ENCODE measurements at places on chromosomes 1 and 21.

- DNase-seq = no peak
These were observed 119.4 kb upstream of the F3 start for GRCh38 chr1:94660994-94661393.

DNA sequence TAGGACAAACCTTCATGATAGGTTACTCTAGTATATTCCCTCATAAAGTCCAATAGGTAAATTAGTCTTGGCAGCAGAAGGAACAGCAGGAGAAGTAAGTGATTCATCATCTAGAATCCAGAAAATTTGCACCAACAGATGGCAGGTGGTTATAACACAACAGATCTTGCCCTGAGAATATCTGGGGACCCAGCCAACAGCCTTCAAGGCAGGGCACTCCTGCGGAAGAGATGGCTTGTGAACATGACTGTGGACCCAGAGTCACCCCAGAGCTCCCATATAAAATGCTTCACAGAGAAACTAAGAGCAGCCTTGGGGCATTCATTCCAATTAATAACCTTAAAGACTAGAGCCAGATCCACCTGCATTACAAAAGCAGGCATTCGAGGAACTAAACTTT, 7.9 kb upstream of the PLA2G2C start:
- DNase-seq = no peak

GRCh38 chr1:93537924-93538323, 90.0 kb downstream of the FNBP1L start:
- no peak for DNase-seq

GRCh38 chr1:1262071-1262470, 11.6 kb downstream of the UBE2J2 start:
- no peak for DNase-seq

DNA sequence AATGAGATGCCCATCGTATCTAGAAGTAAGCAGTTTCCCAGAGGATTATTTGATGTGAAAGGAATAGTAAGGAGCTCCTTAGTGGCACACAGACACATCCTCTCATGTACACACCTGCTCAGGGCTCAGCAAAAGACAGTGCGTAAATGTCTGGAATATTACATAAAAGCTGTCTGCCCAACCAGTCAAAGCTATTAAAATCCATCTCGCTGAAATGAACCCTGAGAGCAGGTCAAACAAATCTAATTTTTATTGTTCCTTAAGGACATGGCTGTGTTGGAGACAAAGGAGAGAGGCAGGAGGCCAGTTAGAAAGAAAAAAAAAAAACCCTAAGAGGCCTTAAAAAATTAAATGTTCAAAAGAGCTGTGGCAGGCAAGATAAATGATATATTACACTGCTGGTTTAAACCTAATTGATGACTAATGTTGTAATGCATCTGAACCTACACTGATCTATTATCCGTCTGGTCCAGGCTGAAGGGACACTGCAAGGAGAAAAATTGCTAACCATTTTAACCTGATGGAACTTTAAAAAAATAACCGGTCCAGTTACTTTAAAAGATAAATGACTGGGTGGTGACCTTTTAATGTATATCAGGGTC, 58.5 kb upstream of the FGGY start:
- DNase-seq = no peak

GRCh38 chr1:58996341-58997059, 212.7 kb upstream of the JUN start:
- DNase-seq = no peak

- no peak for DNase-seq
These were observed 155.0 kb upstream of the EDN2 start for GRCh38 chr1:41639332-41639936.

GRCh38 chr1:25501235-25502058, 42.0 kb upstream of the LDLRAP1 start:
- DNase-seq = no peak

DNA sequence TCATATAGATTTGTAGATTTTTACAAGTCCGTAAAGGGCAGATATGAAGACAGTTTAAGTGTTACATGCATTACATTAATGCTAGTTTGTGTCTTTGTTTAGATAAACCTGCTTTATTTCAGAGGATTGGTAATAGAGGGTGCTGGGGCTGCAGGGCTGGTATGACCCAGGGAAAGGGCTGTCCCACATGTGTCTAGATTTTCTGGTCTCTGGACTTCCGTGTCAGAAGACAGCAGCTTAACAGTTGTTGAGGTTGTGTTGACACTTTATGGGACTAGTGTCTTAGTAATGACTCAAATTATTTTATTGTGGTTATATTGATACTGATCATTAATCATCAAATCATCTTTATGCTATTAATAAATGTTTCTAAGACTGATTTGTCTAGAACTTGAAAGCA, 10.1 kb downstream of the PRDM2 start:
- DNase-seq = no peak

GRCh38 chr1:186303911-186304310, 71.1 kb downstream of the TPR start:
- no peak for DNase-seq

DNA sequence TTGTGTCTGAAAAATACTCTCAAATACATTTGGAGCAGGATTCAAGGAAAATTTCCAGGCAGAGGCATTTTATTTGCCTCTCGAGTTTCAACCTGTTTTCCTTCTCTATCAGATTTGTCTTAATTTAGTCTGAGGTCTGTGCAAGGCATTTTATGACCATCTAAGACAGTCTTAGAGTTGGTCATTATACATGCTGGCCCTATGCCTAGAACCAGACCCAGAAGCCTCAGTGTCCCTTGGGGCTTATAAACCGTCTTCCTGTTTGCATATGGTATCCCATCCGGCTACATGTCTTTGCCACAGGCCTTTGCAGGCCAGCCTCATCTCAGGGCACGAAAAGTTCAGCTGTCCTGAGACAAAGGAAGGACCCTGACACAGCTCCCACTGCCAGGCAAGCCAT, 346.1 kb downstream of the SIPA1L2 start:
- DNase-seq = no peak

DNA sequence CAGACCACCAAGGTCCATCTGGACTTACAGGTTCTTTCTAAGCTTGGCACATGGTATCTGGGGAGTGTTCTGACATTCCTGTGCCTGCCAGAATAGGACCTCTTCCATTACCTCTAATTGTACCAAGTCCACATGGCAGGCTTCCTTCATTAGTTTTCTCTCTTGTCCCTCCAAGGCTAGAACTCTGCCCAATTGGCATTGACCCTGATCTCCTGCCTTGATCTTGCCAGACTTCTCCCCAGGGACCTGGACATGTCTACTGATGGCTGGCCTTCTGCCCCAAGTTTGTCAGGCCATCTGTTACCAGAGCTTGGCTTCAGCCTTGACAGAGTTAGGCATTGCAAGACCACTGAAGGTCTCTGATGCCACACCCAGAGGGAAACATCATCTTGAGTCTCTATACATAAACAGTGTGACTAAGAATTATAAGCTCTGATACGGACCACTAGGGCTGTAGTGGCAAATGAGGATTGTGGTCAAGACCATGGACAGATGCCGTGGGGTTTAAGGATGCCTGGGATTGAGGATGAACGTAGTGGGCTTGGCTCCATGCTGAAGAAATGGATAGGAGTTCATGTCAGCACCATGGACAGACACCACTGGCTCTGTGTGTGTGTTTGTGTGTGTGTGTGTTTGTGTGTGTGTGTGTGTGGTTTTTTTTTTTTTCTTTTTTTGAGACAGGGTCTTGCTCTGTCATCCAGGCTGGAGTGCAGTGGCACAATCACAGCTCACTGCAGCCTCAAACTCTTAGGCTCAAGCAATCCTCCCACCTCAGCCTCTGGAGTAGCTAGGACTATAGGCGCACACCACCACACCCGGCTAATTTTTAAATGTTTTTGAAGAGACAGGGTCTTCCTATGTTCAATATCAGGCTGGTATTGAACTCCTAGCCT, 19.5 kb upstream of the PSMB2 start:
- no peak for DNase-seq

DNA sequence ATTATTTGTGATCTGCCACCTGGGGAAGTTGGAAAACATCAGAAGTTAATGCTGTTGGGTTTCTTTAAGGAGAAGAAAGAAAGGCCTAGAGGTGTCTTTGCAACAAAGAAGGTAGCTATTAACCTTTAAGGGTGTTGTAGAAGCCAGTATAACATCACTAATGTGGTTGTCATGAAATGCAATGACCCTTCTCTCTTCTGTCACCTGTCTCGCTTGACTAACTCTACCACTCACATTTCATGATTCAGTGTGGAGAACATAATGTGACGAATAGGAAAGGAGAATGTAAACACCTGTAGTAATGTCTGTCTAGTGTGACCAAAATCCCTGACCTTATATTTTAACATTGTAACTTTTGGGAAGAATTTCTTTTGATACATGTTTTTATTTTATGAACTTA, 211.7 kb upstream of the UBE2U start:
- DNase-seq = no peak

GRCh38 chr1:210457568-210457967, 128.9 kb downstream of the HHAT start:
- DNase-seq = no peak

DNA sequence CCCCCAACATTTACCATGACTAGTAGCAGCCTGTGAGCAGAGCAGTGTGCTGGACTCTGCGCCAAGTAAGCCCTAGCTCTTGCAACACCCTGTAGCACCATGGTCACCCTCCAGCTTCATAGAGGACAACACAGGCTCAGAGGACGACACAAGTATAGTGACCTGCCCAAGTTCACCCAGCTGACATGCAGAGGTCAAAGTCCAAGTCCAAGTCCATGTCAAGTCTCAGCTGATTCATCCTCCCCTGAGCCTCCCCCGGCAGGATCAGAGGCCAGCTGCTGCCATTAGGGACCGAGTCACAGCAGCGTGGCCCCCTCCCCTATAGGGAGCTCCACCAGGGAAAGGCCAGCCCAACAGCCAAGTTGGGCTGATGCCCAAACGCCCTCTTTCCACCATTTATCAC, 15.9 kb downstream of the SDC3 start:
- DNase-seq = no peak

DNA sequence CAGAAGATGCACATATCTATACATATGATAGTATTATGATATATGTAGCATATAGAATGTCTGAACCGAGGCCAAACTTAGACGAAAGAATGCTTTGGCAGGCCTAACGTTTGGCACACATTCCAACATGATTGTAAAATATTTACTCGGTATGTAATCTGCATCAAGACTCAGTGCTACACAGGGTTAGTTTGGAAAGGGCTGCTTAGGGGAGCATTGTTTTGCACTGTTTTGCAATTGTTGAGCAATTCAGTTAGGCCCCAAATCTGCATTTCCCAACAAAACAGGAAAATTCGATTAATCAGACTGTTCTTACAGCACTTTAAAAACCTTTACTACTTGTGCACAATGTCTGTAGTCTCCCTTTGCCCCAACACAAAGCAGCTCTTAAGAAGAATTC, 216.0 kb upstream of the NEGR1 start:
- DNase-seq = no peak

Measured in activated T-cell treated with anti-CD3 and anti-CD28 coated beads for 1 hour (primary cell).